ENCODE measurements at places on chromosomes 2 and 18. TPM values are rescaled to one million over a fixed set of nuclear protein-coding genes. Genes with fewer than 3 reads are reported as not detected.
A peak's percentile ranks its signal among the peaks of the same experiment; 100 is the strongest.

CNNM4 gene
- total RNA-seq, result 36.9 TPM

RBFA gene
- total RNA-seq, result 22.1 TPM

EMX1 gene
- total RNA-seq, result not detected

DNA sequence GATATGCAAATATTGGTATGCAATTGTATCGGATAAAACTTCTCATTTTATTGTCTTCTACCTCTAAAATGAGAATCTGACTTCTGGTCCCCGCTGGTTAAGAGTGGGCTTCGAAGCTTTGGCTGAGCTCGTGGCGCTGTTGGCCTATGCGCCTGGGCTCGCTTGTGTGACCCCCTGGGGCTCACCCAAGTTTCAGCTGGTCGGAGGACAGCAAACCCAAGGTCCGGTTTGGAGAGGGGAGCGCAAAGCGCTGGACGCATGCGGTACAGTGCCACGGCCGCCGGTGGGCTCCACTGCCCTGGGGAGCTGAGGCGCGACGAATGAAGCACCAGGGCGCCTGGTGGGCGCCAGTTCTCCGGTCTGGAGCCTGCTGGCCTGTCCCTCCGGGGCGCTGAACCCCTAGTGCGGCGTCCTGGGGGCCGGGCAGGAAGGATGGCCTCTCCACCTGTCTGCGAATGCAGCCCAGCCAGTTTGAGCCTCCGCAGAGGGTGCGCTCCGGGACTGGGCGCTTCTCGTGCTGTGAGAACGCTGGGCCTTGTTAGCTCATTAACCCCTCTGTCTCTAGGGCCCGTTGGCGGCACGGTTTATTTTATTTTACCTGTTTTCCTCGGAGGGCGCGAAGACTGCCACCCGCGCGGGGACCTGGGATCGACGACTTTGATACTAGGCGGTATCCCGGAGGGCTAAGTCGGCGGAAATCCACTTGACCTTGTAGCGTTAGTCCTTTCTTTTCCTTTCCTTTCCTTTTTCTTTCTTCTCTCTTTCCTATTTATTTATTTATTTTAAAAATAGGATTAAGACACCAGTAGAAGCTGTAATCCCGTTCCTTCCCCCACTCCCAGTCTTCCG, 10.4 kb downstream of the MEIS1 start:
- DNase-seq, result peak; percentile 36
- no peaks in the 10 kb centered on the region for H3K4me1 ChIP-seq
- H3K36me3 ChIP-seq, result no peaks in the 10 kb centered on the region
- peak overlapping the region; percentile 49 for H3K4me3 ChIP-seq
- H3K27ac ChIP-seq, result peak overlapping the region; percentile 82

- H3K27me3 ChIP-seq, result no peaks in the 10 kb centered on the region
- H3K4me3 ChIP-seq, result no peak overlapping the region
- H3K4me1 ChIP-seq, result peaks cover 13% of the 10 kb centered on the region
These were observed 74.5 kb downstream of the ACTR3 start for GRCh38 chr2:113964436-113964835.

PTH2R gene
- not detected for total RNA-seq

DNA sequence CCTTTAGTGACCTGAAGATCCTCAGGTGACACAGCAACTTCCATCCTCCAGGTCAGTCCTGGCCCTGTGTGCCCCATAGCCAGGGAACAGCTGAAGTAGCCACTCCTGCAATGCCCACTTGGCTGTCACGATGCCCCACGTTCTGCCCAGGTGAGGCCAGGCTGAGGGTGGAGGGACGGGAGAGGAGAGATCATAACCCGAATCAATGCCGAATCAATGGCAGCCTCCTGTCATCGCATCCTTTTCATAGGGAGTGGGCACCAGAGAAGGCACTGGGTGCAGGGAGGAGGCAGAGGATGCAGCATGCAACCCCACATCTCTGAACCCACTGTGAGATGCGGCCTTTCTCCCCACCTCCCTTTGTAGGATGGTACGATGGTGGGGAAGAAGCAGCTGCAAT, 75.3 kb upstream of the EPC2 start:
- H3K27ac ChIP-seq, result no peak overlapping the region
- peaks cover 5% of the 10 kb centered on the region for H3K27me3 ChIP-seq
- no peaks in the 10 kb centered on the region for H3K36me3 ChIP-seq
- no peak for DNase-seq
- H3K4me1 ChIP-seq, result peaks cover 5% of the 10 kb centered on the region
- no peak overlapping the region for H3K4me3 ChIP-seq

DNA sequence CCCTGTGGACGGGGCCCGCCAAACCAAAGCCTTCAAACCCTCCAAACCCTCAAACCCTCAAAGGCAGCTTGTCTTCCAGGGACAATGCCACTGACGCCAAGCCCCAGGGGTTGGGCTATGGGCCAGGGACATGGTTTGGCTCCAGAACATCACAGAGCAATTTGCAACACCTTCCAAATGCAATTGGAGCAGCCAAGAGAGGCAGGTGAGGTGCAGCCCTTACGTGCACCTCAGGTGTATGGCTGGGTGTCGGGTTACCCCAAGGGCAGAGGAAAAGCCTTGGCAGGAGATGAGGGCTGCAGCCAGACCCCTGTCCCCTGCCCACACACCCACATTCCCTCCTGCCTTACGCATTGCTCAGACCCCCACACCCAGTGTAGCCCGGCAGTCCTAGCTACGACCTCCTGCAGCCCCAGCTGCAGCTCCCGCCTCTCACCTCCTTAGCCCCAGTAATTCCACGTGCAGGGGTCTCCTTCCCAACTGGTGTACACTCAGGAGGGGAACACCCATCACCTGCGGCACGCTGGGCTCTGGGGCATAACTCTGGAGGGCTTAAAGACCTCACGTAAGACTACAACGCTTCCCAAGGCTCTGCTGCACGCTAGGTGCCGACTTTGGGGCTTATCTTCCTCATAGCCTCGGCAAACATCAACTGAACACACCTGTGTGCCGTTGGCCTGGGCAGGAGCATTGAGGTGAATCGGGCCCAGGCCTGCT, 88.7 kb downstream of the TFCP2L1 start:
- H3K4me3 ChIP-seq, result no peak overlapping the region
- no peaks in the 10 kb centered on the region for H3K36me3 ChIP-seq
- no peaks in the 10 kb centered on the region for H3K27me3 ChIP-seq
- H3K27ac ChIP-seq, result no peak overlapping the region

DNA sequence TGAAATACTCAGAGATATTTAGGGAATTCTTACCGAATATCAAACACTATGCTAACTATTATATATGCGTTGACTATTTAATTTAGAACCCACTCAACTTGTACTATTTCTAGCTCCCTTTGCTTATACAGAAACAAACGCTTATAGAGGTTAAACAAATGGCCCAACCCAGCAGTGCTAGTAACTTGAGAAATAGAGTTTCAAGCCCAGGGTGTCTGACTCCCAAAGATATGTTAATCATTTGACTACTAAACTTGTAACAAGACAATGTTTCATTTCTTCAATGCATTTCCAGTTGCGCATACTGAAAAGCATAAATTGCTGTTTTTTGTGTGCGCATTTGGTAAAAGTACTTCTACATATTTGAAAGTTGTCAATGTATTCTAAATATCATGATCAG, 310.3 kb downstream of the GALNT13 start:
- no peaks in the 10 kb centered on the region for H3K36me3 ChIP-seq
- H3K4me3 ChIP-seq, result no peak overlapping the region
- no peak for DNase-seq
- H3K27ac ChIP-seq, result no peak overlapping the region
- no peaks in the 10 kb centered on the region for H3K4me1 ChIP-seq

DNA sequence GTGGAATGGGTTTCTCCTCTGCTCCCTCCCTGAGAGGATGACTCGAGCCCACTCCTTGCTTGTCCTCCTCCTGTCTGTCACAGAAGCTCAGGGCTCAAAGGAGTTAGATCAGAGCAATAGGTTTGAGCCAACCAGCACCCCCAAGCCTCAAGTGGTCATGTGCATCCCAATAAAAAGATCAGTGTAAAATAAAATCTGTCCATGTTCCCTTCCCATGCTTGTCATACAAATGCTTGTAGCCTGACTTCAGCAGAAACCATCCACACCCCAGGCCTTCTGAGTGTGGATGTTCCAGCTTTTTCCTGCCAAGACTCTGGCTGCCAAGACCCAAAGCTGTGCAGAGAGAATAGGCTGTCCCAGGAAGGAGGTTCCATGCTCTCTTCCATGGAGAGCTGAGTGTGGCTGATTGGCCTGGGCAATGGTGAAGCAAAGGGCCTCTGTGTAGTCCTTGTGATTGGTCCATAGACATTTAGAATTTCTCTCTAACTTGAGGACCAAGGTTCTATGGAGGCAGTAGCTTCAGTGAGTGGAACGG, 67.4 kb downstream of the GYPC start:
- no peak overlapping the region for H3K4me3 ChIP-seq
- no peaks in the 10 kb centered on the region for H3K36me3 ChIP-seq
- no peak for DNase-seq
